ENCODE measurements at places on chromosomes 5 and 9. TPM values are rescaled to one million over a fixed set of nuclear protein-coding genes. Genes with fewer than 3 reads are reported as not detected.

Gene SLC27A4
- total RNA-seq, result 29.9 TPM

Gene FOXD4L6
- total RNA-seq, result 0.37 TPM

Gene PCDHGC5
- 2.9 TPM for total RNA-seq

Gene GMCL2
- not detected for total RNA-seq

Gene SEC61B
- total RNA-seq, result 77.8 TPM

Gene SPATA31D4
- not detected for total RNA-seq

Gene BASP1
- total RNA-seq, result 77.5 TPM

Gene C9
- not detected for total RNA-seq

All from subcutaneous preadipocyte (primary cell).